ENCODE measurements at places on chromosomes 12 and 14.
A peak's percentile ranks its signal among the peaks of the same experiment; 100 is the strongest.

GRCh38 chr12:89344862-89345202, 7.5 kb downstream of the DUSP6 start:
- DNase-seq = no peak

- peak; percentile 50 for DNase-seq
Measured at GRCh38 chr12:16604596-16605252, 1.2 kb downstream of the LMO3 start.

DNA sequence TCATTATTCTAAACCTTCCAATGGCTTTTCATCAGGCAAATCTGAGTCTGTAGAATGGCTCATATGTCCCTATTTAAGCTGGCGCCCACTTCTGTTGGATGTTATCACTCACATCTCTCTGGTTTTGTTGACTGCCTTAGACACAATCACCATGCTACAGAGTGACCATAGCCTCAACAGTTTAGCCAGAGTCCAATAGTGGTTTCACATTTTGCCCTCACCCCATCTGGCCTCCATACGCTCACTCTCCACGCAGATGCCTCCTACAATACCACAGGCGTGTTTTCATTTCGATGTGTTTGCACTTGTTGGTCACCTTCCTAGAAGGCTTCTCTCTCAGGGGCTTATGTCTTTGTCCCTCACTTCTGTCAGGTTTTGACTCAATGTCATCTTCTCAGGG, 3.4 kb downstream of the KLRB1 start:
- no peak for DNase-seq

DNA sequence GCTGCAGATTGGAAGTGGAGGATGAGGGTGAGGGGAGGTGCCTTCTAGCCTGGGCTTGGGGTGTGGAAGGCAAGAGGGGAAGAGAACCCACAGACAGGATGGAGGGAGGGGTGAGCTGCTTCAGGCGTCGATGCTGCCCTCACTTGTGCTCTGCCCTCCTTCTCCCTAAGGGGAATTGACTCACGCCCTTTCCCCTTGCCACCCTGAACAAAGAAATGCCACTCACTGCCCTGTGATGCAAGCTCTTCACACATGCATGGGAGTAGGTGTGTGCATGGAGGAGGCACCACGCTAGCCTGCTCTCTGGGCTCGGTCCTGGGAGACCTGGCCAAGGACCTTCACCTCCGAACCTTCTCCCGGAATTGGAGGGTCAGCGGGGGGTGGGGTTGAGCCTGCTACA, 35.7 kb upstream of the PRMT8 start:
- no peak for DNase-seq

GRCh38 chr12:49779581-49779980, 38.2 kb downstream of the TMBIM6 start:
- DNase-seq = no peak

DNA sequence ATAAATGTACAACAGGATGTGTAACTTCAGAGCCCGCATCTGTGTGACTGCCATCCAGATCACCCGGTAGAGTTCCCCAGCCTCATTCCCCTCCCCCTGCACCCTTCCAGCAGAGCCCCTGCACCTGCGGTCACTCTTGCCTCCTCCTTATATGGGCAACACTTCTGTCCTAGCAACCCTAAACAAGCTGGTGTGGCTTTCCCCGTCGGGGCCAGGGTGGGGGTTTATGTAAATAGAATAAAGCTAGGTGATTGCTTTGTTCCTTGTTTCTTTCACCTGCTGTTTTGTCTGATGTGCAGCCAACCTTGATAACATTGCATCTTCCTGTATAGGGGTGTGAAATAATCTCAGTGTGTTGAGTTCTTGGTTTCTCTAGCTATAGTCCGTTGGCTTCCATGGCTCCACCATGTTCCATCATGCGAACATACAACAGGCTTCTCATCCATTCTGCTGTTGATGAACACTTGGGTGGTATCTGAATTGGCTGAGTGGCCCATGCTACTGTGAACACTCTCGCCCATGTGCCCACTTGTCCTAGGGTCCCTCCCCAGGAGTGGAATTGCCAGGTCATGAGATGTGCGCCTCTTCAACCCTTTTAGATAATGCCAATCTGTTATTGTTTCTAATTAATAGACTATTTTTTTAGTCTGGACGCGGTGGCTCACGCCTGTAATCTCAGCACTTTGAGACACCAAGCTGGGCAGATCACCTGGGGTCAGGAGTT, 102.2 kb downstream of the KIF26A start:
- DNase-seq = no peak

GRCh38 chr14:89915114-89915878, 39.2 kb downstream of the EFCAB11 start:
- DNase-seq = peak; percentile 80

DNA sequence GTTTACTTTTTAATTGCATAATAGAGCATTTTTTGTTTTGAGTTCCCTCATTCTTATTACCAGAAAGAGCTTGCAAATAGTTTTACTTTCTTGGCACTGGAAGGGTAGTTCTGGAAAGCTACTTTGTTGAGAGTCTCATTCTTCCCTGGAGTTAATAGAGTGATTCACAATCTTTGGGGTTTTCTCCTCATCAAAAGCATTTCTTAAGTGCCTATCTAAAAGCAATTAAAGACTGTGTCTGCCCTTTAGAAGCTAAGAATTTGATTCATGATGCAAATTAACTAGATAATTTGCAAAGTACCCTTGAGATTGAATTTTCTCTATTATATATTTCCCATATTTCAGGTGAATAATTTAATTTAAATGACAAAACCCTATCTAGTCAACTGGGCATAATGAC, 8.1 kb upstream of the BMAL2 start:
- DNase-seq = no peak

DNA sequence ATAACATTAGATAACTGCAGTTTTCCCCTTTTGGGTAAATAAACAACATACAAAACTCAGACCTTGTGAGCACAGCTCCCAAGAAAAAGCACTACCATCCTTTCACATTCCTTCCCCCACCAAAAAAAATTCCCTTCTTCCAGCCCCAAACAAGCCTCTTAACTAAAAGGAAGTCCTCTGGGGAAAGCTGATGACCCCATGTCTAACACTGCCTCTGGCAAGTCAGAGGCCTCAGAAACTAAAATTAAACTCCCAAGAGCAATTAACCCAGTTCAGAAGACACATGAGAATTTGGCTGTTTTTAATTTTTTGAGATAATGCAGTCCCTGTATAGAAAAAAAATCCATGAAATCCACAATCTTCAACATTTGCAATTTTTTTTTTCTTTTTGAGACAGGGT, 127.7 kb downstream of the SPTSSA start:
- DNase-seq = no peak

DNA sequence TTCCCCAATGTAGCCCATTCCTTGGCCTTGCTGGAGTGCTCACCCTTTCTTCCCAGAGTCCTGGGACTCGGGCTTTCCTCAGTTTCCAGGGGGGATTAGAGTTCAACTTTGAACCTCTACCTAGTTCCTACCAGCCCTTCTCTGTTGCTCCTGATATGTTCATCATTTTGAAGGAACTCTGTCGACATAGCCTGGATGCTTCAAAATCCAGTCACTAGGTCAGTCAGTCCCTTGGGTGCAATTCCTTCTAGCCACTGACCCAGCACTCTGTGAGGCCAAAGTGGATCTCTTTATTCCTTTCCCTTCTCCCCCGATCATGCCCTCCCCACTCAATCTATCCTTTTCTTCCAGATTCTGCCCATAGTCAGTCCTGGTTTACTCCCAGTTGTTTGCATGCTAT, 72.3 kb upstream of the TMCC3 start:
- DNase-seq = no peak

GRCh38 chr12:51855586-51856428, 7.3 kb upstream of the FIGNL2 start:
- no peak for DNase-seq

DNA sequence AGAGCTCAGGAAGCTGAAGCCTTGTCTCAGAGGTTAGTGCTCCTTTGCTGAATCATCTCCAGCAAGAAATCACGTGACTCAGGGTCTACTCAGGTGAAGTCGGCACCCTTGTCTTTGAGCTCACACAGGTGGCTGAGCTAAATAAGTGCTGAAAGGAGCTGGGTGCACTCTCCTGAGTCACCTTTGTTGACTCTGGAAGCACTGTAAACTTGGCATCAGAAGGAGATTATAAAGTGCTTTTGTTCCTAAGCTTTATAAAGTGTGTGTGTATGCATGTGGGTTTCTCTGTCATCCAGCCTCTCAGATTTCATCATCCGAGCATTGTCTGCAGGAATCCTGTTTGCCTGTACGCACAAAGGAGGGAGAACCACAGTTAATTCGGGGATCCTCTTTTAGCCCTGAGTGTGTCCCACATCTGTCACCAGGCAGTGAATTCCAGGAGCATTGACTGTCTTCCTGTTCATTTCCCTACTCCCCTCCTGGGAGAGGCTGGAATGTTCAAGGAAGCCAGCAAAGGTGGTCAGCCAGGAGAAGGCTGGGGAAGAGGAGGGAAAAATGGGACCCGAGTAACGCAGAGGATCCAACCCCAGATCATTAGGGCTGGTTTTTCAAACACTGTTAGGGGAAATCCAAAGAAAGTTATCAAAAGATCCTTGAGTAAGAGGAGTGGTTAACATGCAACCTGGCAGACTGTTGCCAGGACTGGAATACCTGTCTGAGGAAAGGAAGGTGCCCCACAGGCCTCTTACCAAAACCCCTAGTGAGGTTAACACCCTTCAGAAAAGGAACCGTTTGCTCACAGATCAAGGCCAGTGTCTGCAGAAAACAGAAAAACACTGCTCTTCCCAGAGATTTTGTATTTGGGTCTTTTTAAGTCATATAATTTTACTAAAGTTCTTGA, 157.5 kb upstream of the HIF1A start:
- DNase-seq = no peak

DNA sequence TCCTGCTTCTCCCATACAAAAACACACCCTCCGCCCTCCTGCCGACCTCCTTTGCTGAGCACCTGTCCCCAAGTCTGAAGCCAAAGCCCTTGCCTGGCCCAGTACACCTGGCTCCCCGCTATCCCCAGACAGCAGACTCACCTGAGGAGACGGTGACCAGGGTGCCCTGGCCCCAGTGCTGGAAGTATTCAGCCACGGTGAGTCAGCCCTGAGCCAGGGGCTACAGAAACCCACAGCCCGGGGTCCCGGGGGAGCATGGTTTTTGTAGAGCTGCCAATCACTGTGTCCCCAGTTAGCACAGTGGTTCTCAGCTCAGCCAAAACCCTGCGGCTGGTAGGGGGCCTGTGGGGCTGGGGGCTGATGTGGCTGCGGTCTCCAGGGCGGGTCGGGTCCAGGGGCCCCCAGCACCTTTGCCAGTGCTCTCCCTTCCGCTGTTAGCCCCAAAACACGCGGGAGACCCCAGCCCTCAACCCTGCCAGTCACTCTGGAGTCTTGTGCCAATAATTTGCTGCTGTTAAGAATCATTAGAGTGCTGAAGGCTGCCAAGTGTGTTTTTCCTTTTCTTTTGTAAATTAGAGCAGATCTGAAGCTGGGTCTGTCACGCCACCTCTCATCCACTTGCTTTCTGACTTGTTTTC, 339.0 kb downstream of the TMEM121 start:
- DNase-seq = no peak

GRCh38 chr14:102493585-102493984, 16.0 kb downstream of the ANKRD9 start:
- DNase-seq = no peak

- no peak for DNase-seq
Measured at GRCh38 chr14:85124631-85125290, 405.2 kb upstream of the FLRT2 start.

DNA sequence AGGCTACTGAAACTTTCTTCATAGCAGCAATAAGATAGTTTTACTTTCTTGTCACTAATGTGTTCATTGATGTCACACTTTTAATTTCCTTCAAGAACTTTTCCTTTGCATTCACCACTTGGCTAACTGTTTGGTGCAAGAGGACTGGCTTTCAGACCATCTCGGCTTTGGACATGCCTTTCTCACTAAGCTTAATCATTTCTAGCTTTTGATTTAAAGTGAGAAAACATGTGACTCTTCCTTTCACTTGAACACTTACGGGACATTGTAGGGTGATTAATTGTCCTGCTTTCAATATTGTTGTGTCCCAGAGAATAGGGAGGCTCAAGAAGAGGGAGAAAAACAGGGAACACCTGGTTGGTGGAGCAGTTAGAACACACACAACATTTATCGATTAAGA, 41.9 kb downstream of the IFNG start:
- DNase-seq = no peak

GRCh38 chr12:123815968-123816367, 53.9 kb downstream of the DNAH10 start:
- DNase-seq = peak; percentile 80

- DNase-seq = peak; percentile 21
Measured at GRCh38 chr12:39145175-39145999, 240.0 kb upstream of the CPNE8 start.

DNA sequence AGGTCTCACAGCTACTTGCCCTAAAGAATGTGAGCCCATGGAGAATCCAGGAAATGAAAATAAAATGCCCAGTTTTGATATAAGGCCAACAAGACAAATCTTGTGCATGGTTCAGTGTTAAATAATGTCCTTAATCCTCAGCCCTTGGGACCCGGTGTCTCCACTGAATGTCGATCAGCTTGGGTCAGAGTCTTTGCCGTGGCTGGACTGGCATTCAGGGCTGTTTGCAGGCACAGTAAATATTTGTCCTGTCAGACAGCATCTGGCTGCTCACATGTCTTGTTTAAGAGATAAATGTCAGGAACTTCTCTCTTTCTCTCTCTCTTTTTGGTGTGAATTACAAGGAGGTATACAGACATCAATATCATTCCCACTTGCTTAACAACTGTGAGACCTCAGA, 452.5 kb downstream of the FUT8 start:
- no peak for DNase-seq

DNA sequence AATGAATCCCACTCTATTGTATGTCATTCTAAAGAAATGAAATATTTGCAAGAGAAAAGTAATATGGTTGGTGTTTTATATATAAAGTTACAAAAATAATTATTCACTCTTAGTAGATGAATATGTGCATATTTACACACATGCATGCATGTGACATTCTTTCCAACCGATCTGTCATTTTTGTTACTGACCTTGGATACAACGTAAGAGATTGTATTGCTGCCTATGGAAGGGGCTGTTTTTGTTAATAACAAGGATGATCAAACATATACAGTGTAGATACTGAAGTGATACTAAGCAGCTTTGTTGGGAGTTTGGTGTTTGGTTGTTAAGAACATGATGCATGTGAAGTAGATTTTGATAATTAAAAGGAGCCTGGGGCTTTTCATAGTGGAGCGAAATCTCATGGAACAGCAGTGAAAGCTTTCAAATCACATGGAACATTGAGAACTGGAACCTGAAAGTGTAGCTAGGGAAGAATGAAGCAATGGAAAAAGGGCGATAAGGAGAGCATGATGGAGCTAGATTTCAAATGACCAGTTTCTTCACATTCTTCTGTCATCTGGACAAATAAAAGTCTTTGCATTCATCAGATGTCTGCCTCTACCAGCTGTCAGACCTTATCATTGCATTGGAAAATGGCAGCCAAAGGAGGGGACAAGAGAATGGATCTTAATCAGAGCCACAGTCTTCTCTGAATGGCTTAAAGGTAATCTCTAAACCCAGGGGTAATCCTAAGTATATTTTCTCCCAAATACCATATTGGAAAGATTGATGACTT, 10.0 kb downstream of the BORCS5 start:
- no peak for DNase-seq

- no peak for DNase-seq
Measured at GRCh38 chr14:37546621-37547447, 48.2 kb downstream of the FOXA1 start.

Data from Ammon's horn (tissue), 1 donor.